SW480 (cell line): ENCODE measurements at places on chromosomes 7 and 10.

GRCh38 chr7:132150711-132151110, 425.6 kb downstream of the PLXNA4 start:
- DNase-seq = no peak

GRCh38 chr7:97021747-97022490, 2.7 kb downstream of the DLX5 start:
- DNase-seq = no peak

DNA sequence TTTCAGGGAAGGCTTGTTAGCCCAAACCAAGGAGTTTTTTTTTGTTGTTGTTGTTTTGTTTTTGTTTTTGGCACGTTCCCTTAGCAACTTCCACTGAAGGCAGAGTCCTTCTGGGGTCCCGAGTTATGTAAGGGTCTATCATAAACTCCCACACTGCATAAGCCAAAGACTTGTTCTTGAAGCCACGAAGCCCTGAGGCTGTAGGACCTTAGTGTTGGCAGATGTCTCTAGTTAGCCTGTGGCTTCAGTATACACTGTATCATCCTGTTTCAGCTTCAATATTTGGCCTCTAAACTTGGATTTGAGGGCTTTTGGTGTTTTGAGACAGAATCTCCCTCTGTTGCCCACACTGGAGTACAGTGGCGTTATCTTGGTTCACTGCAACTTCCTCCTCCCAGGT, 13.6 kb downstream of the KPNA7 start:
- no peak for DNase-seq

DNA sequence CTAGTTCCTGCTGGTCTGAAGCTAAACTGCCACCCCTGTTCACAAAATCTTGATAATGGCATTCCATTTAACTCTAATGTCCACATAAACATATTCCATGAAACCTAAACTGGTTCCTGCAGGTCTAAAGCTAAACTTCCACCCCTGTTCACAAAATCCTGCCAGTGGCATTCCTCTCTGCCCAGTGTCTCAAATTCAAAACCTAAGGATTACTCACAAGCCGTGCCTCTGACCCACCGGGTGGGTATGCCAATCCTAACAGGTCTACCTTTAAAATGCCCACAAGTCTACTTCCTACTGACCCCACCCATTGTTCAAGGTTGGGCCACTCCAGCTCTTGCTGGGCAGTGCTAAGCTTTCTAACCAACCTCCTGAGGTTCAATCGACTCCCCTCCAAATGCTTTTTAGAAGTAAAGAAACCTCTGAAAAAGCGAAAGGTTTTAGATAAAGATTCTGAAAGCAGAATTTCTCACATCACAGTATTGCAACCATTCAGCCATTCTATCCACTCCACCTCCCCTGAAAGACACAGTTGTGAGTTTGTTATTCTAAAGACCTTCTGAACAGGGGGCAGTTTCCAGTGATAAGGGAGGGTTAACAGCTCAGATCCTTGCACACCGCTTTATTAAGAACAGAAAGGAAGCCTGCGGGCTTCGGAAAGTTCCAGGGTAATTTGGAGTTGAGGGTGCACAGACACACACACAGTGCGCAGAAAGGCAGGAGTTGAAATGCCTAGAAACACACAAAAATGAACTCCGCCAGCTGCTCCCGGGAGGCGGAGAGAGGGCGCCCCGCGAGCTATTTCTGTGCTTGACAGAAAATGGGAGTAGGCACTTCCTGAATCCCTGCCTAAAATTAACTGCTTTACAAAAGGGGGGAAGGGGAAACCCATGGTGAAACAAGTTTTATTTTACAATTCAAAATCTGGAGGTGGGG, 87.7 kb downstream of the TNS3 start:
- DNase-seq = peak; percentile 25

DNA sequence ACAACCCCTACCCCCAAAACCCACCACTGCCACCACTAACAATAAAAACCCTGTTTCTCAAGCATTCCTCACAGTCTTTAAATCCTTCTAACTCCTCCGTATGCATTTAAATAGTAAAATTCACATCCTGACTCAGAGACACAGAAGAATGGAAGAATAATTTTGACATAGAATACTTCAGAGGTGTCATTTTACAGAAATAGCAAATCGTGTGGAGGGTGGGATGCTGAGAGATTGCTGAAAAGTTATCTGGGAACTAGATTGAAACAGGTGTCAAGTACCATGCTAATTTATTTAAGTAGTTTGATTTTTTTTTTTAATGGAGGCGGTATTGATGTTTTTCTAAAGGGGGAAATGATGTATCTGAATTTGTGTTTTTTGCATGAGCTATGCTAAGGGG, 575.2 kb upstream of the TPK1 start:
- DNase-seq = no peak

DNA sequence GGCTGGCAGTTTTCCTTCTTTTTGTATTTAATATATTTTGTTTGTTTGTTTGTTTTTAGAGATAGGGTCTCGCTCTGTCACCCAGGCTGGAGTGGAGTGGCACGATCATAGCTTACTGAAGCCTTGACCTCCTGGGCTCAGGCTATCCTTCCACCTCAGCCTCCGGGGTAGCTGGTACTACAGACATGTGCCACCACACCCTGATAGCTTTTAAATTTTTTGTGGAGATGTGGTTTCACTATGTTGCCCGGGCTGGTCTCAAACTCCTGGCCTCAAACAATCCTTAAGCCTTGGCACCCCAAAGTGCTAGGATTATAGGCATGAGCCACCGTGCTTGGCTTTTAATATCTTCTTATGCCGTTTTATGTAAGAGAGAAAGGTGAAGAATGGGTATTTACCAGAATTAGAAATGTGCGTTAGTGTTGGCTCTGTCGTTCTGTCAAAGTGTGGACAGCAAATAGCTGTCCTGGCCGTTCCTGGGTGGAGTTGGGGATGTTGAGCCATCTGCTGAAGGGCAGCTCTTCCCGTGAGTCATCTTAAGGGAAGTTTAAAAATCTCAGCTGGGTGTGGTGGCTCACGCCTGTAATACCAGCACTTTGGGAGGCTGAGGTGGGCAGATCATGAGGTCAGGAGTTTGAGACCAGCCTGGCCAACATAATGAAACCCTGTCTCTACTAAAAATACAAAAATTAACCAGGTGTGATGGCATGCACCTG, 14.8 kb downstream of the OGDH start:
- DNase-seq = no peak

GRCh38 chr7:129702316-129702715, 90.8 kb downstream of the NRF1 start:
- no peak for DNase-seq

GRCh38 chr10:125721035-125721434, 1.5 kb downstream of the EDRF1 start:
- DNase-seq = no peak

- DNase-seq = peak; percentile 21
Observed at GRCh38 chr7:1512781-1513656, 8.8 kb upstream of the INTS1 start.

DNA sequence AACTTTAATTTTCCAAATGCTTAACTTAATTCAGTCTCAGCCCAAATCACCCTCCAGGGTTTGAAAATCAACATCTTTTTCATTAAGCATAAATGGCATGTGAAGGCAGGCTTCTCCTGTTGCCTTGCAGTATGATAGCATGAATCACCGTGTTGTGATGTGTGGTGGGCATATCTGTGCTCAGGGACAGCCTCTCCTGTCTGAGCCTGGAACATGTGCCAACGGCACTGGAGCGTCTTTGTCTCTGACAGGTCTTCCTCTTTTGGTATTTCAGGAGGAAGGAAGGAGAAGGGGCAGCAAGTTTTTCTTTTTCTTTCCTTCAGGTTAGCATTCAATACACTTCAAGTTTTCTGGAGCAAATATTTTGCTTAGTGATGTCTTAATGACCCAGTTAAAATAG, 57.6 kb downstream of the LRGUK start:
- no peak for DNase-seq

- no peak for DNase-seq
Observed at GRCh38 chr10:84552478-84552877, 224.1 kb downstream of the CCSER2 start.

- peak; percentile 55 for DNase-seq
Observed at GRCh38 chr7:5424749-5425506, 1.3 kb upstream of the TNRC18 start.

DNA sequence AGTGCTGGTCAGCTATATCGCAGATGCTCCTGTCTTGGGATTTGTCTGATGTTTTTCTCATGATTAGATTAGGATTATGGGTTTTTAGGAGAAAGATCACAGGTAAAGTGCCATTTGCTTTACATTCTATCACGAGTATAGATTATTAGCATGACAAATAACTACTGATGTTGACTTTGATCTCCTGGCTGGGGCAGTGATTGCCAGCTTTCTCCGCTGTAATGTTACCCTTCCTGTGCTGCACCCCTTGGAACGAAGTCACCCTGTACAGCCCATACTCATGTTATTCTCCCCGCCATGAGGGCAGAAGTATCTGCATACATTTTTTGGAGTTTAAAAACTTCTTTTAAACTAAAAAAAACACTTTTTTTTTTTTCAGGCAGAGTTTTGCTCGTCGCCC, 10.8 kb upstream of the CLDN4 start:
- DNase-seq = no peak

- no peak for DNase-seq
Observed at GRCh38 chr10:32481606-32482005, 35.7 kb downstream of the CCDC7 start.

DNA sequence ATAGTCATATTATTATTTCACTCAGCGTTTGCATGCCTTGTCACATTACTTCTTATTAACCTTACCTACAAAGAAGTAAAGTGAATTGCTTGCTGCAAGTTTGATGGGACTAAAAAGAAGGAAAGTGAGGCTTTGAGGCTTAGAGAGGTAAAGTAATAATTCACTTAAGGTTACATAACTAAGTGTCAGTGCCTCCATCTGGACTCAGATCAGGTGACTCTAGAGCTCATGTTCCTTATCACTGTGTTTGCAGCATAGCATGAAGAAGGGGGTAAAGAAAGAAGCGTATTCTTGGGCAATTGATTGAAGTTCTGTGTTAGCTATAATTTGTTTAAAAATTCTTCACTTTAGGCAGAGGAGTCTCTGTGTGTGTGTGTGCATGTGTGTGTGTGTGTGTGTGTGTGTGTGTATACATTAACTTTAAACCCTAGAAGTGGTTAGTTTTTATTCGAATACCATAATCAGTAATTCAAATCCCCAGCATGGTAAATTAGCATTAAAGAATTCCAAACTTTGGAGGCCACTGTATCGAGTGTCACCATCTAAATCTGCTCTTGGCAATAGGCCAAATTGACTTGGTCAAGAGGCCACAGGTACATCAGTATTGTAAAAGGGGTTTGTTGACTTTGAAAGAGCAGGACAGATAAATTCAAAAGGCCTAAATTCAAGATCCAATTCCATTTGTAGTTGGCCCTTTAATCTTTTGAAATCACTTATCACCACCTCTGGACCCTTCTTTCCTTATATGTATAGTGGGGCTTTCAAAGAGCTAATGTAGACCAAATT, 2.2 kb upstream of the PON3 start:
- no peak for DNase-seq

DNA sequence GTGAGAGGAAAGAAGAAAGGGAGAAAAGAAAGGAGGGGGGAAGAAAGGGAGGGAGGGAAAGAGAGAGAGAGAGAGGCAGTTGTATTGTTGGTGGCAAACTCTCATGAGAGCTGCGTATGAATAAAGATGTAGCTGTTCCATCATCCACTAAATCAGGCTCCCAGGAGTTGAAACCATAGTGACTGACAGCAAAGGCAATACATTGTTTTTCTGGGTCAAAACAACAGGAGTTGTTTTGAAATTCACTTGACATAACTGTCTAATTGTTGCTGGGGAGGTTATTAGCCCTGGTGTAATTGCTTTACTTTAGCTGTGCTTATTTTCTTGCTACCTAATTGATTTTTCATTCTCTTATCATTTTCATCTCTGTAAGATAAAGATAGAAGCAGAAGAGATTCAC, 173.4 kb downstream of the NPSR1 start:
- no peak for DNase-seq

GRCh38 chr10:94075506-94075905, 81.8 kb downstream of the PLCE1 start:
- no peak for DNase-seq

- DNase-seq = no peak
Observed at GRCh38 chr10:117699436-117700075, 157.0 kb downstream of the EMX2 start.

- no peak for DNase-seq
Observed at GRCh38 chr10:68235111-68235510, 3.2 kb upstream of the ATOH7 start.

DNA sequence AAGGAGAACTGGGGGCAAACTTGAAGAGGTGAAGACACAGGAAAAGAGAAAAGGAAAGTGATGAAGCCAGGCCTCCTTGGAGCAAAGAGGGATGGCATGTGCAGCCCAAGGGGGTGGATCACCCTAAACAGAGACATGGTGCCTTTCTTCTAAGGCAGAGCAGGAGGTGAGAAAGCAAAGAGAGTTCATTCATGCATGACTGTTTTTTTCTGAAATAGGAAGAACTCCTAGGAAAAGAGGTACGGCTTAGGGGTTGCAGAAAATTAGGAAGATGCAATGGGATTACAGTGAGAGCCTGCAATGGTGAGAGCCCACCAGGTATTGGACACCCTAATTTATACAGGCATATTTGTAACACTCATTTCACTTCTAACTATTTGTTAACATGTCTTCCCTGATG, 15.9 kb downstream of the ITGB1 start:
- DNase-seq = no peak

DNA sequence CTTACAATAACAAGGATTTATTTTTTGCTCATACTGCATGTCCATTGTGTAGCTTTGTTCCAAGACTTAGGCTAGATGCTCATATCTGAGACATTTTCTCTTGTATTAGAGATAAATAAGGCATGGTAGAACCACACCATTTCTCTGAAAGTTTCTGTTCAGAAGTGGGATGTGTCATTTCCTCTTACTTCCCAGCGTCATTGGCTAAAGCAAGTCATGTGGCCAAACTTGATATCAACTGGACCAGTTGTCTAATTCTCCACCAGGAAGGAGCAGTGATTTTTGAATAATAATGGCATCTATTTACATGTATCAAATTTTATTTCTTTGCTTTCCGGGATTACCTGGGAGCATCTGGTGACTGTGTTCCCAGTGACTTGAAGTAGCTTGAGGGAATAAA, 38.3 kb downstream of the AHCYL2 start:
- DNase-seq = no peak

DNA sequence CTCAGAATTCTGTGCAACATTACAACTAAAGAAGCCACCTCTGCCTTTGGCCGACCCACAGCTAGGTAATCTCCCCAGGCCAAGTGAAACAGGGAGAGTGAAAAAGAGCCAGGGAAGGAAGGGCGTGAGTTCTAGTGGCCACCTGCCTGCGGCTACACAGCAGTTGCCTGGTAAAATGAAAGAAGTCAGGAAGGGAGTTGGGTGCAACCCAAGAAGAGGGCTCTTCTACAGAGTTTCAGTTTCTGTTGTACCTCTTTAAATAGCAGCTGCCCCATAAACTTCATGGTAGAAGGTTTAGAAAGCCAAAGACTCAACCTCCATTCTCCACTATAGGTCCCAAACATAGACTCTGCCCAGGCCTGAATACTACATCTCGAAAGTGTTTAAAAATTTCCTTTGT, 76.2 kb upstream of the TMEM168 start:
- DNase-seq = no peak
